ENCODE measurements at places on chromosomes 12 and 14. TPM values are rescaled to one million over a fixed set of nuclear protein-coding genes. Genes with fewer than 3 reads are reported as not detected.

- DNase-seq = peak; percentile 27
Observed at GRCh38 chr14:59897757-59898383, 22.1 kb upstream of the LRRC9 start.

DNA sequence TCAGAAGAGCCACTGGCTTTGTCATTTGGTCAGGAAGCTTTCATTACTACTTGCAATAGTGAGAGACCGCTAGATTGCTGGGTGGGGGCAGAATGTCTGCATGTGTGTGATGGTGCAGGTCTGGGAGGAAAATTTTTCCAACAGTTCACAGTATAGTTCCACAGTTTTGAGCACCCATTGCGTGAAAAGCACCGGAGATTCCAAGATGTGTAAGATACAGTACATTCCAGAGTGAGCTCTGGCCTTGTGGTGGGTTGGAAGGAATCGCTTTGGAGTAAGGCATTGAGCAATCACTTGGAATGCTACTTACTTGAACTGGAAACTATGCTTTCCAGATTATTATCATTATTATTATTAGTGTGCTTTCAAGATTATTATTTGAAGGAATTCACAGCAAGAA, 47.6 kb upstream of the FRMD6 start:
- no peak for DNase-seq

DNA sequence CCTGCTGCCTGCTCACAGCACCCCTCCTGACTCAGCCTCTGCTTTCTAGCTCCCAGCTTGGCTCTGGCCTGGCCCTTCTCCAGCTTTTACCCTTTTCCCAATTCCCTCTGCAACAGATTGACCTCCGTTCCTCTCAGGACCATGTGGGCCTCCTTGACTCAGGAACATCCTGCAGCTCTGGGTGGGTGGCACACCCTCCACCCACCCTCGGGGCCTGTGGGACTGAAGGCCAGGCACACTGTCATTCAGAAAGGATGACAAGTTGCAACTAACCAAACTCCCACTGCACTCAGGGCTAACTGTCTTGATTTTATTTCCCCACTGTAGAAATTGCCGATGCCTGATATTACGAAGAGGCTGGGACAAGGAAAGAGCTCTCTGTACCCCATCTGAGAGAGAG, 59.4 kb downstream of the HELB start:
- no peak for DNase-seq

DNA sequence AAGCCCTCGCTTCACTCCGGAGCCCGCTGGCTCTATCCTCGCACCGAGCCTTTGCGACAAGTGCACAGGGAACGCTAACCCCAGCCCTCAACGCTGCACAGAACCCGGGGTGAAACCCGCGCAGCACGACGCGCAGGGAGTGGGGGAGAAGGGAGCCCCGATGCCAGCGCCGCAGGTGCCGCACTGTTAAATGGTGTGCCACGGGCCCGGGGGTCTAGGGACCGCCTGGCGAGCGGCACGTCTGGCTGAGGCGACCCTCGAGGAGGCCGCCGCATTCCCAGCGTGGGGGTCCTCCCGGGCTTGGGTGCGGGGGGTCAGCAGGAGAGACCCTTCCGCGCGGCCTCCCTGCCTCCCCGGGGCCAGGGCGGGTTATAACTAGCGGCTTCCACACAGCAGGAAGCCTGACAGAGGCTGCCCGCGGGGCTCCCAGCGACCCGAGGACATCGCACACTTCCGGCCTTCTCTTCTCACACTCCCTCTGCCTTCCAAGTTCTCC, 23.8 kb upstream of the LRTM2 start:
- DNase-seq = no peak

The IGFBP6 gene
- 39.9 TPM for total RNA-seq

GRCh38 chr12:897386-897785, 52.1 kb downstream of the RAD52 start:
- DNase-seq = no peak
